ENCODE measurements at places on chromosomes 7 and 10.

DNA sequence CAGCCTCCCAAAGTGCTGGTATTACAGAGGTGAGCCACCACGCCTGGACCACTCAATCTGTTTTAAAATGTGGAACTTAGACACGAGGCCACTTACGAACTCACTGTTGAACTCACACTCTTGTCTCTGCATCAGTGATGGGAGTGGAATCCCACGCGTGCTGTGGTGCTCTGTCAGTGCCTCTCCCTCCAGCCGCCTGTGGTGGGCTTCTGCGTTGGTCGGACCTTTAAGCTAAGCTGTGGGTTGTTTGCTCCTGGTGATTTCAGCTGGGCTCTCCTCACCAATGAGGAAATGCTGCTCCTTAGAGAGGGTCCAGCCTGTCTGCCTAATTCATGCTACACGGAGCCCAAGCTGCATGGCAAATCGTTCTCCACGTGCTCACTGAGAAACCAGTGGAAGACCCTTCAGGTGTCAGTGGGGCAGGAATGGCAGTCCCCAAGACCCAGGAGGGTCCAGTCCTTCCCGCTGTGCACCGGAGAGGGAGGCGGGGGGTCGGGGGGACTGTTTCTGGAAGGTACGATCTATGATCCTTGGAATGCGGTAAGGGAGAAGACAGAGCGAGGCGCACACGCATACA lies 17.9 kb upstream of the PRKAR1B start:
- no peak for DNase-seq

DNA sequence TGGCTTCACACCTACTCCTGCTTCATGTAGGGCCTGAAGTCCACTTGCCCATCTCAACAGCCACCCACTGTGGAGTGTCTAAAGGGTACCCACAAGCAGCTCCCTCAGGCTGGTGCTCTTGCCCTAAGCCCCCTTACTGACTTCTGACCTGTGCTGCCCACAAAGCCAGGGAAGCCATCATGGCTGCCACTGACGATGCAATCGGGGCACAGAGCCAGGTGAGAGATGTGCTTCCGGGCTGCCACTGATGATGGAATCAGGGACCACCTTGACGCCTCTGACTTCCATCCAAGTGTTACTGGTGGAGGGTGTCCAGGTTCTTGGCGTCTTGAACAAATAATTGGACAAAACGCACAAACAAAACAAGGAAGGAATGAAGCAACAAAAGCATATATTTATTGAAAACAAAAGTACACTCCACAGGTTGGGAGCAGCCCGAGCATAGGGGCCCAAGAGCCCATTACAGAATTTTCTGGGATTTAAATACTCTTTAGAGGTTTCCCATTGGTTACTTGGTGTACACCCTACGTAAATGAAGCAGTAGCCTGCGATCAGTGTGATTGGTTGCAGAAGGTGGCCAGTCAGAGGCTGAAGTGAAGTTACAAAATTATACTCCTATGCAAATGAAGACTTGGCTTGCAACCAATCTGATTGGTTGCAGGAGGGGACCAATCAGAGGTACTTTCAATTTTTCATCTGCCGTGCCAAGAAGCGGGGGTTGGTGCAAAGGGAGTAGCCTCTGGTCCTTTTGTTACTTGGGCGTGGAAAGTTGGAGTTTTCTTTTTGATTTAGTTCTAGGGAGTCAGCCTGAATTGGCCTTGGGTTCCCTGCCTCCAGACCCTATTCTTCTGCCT lies 4.5 kb downstream of the CPA2 start:
- DNase-seq = no peak

DNA sequence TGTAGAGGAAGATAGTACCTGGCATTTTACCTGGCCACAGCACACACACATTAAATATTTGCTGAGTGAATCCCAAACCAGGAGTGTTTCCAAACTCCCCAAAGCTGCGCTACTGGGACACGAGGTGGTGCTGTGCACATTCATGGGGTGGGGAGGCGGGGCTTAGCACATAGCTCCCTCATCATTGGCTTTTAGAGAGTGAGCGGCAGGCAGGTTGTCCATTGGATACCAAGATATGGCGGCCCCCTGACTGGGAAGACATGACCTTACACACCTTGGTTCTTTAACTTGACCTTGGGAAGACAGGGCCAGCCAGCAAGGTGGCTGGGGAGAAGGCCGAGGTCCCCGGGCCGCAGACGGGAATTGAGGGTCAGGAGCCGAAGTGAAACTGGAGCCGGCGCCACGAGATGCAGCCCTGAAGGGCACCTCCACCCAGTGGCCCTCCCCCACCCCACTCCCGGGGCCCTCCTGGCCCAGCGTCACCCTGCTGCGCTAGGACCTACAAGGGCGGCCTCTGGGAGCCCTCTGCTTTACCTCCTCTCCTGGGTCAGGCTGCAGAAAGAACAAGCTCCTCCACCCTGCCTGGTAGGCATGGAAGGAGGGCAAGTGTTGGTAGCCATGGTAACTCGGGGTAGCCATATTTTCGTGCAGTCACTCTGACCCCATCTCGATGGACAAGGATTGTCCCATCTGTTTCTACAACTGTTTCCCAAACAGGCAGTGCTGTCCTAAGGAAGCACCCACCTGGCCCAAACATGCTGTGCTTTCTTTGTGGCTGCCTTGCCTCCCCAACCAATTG lies 24.0 kb downstream of the TMEM176A start:
- no peak for DNase-seq

DNA sequence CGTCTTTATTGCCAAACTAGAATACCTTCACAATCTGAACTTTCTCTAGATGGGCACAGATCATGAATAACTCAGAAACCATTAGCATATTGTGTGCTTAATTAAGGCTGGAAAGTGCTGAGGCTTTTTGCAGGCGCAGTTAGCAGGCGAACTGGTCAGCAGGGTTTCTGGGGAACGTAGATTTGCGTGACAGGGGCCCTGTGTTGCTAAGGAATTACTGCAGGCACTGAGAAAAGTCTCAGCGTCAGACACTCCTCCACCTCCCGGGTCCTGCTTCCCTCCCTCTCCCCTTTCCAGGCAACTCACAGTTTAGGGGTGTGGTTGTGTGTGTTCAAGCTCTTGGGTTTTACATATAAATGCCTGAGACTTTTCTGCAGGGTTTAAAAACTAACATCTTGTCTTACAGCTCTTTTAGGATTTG lies 2.2 kb downstream of the MAP3K8 start:
- no peak for DNase-seq

DNA sequence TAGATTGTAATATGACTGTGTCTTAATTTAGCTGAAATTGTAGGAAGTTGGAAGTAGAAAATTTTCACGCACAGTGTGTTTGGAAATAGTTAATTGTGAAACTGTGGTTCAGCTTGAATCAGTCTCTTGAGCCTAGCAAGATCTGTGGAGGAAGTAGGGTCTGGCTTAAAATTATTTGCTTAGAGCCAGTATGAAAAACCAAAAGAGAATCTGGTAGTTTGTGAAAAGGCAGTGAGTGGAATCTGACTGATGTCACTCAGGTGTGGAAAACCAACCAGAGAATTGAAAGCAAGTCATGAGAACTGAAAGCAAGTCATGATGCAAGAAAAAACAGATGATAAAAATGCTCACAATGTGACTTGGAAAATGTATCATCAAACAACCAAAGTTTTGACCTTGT lies 11.5 kb downstream of the LIPJ start:
- no peak for DNase-seq

DNA sequence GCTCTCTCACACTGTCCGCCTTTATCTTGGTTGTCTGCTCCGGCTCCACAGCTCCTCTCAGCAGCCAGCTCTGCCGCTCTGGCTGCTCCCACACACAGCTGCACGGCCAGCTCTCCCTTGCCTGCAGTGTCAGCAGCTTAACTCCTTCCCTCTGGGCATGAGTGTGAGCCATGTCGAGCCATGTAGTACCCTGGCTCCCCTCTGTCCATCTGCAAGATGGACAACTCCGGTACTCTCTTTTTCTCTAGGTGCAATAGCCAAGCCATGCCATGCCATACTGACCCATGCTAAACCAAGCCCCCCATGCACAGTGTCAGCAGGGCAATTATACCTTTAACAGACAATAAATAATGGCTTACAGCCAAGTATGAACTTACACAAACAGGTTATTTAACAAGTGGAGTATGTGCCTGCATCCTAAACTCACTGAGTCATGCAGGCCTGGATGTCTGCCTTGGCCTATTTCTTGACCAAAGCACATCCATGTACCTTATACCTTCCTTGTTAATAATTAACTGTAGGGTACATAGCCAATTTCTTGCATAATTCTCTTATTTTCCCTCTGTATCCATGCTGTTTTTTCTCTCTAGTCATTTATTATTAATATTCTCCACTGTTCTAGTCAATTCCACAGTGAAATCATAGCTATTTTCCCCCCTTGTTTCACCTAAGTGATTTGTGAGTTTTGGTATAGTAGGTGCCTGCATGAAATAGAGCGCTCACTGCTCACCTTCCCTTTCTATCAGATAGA lies 170.9 kb downstream of the CDK14 start:
- no peak for DNase-seq

- no peak for DNase-seq
Measured at GRCh38 chr7:1127001-1127400, 33.0 kb downstream of the ZFAND2A start.

GRCh38 chr10:127346604-127347003 lies 150.2 kb upstream of the INSYN2A start:
- no peak for DNase-seq

DNA sequence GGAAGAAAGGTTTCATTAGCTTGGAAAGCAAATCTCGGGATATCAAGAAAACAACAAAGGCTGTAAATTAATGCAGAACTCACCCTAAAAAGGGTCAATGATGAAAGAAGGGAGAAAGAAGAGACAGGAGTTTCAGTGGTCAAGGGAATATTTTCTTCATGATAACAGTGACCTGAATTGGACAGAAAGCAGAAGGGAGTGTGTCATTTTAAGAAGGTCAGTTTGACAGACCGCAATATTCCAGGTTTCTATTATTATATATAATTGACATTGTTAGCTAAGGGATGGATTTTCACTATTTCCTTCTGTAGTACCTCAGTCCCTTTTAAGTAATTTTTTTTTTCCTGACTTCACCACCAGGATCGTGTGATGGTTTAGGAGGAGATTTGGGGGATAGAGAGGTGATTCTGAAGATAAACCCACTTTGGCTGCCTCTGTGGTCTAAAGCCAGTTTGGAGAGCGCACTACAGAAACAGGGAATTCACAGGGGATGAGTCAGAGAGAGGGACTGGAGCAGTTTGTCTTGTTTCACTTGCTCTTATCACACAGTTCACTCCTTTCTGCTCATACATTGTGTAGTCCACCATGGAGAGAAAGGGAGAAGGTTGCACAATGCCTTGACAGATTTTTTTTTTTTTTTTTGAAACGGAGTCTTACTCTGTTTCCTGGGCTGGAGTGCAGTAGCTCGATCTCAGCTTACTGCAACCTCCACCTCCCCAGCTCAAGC lies 417.9 kb downstream of the AUTS2 start:
- DNase-seq = no peak

DNA sequence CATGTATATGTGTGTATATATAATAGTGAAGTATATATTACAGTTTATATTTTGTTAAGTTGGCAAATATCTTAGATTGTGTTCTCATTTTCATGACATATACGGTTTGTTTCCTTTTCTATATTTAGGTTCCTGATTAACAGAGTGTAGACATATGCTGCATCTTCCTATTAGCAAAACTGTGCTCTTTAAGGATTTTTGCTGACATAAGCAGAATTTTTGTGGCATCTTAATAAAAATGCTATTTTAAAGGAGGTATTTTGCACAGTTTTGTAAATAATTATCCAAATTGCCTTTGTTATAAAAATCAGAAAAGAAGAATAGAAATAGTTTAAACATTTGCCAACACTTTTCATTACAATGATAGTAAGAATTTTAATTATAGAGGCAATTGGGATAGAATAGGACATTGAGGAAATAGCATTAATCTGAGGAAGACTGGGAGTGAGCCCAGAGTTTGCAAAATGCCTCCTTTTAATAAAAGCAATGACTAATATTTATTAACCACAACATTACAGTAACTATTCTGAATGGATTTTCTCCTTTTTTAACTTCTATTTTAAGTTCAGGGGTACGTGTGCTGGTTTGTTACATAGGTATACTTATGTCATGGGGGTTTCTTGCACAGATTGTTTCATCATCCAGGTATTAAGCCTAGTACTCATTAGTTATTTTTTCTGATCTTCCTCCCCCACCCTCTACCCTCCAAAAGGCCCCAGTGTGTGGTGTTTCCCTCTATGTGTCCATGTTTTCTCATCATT lies 38.2 kb downstream of the KCND2 start:
- DNase-seq = no peak

DNA sequence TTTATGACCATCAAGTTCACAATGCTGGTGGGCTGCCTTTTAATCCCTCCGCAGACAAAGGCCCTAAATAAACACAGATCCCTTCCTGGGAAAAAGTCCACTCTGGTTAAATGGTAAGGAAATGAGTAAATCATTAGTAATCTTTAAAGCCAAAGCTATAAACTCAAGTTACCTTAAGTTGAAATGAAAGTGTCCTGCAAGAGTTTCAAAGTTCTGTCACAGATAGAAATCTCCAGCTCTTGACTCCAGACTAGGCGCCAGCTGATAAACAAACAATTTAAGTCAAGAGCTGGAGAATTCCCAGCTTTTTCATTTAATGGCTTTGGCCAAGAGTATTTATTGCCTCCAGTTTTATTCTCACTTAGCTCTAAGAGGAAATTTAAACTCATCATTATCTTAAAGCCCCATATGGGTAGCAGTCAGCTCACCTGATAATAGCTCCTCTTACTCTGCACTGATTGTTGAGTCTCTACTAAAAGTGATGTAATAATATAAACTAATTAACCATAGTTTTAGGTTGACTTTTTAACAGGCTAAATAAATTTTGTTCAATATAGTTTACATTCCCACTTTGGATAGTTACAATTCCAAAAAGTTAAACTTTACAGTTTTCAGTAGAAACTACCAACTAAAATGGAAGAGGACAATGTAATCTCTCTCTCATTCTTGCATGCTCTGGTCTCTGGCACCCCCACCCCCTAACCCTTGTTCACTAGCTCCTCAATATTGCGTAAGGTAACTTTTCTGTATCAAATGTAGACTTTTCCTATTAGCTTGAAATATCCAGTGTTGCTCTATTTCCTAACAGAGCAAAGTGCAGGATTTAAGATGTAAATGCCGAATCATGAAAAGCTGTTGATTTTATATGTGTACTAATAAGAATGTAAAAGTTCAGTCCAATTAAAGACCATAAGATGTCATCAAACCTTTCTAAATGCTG lies 56.1 kb downstream of the HIBADH start:
- DNase-seq = peak; percentile 5

- no peak for DNase-seq
Measured at GRCh38 chr7:83468251-83468739, 180.6 kb downstream of the SEMA3E start.

DNA sequence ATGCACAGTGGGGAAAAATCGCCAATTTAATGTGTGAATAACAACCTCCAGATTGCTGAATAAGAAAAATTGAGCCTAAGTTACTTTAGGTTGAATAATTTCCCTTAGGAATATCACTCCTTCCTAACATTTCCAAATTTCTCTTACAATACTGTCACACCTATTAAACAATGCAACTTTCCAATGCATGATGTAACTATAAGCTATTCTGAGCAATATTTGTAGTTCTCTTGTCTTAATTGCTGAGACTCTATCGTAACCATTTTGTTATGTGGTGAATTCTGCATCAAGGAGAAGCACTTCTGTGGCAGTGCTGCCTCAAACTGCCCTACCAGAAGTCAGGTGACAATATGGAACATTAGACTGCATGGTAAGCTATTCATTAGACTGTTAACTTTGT lies 386.7 kb upstream of the LRRN3 start:
- DNase-seq = no peak

Data from NCI-H187 (cell line).